ENCODE measurements at places on chromosomes 2 and 18.

GRCh38 chr2:77101796-77102452, 420.3 kb downstream of the LRRTM4 start:
- no peak for DNase-seq

DNA sequence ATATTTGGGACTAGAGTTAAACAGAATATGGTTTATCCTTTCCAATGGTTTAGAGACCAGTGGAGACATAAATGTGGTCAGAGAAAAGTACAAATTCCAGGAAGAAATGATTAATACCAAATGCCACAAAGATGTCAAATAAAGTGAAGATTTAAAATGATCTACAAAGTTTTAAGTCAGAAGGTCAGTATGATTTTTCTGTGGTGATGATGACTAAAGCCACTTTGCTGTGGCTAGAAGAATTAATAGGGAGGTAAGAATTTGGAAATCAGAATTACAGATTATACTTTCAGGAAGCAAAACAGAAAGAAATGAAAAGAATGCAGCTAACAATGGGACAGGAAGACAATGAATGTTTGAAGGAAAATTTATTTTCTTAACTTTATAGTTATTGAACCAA, 91.5 kb upstream of the CDH7 start:
- no peak for DNase-seq

- DNase-seq = no peak
These were observed 39.1 kb downstream of the CAPN13 start for GRCh38 chr2:30768036-30768686.

DNA sequence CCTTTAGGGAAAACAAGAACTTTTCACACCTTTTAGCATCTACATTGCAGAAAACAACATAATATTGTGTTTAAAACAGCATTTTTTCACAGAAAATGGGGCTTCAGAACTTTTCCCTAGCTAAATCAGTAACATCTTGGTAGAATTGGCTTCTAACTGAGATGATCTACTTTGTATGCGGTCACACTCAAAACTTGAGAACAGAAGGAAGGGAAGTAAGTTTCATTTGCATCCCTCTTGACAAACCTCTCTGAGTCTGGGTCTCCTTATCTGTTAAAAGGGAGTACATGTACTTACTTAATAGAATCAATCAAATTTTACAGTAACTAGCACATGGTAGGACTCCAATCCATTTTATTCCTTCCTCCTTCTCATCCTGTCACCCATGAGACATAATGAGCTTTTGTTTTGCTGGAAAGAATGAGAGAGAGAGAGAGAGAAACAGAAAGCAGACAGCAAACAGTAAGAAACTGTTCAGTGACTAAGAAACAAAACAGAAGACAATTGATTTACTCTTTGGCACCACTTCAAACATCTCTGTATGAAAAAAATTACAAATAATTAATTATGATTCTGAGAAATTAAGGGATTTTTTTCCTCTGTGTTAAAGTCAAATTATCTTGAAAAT, 387.3 kb downstream of the SATB2 start:
- no peak for DNase-seq

GRCh38 chr2:84866122-84866521, 14.8 kb downstream of the TRABD2A start:
- no peak for DNase-seq

- DNase-seq = no peak
These were observed 51.1 kb downstream of the AP1S3 start for GRCh38 chr2:223786236-223786635.

GRCh38 chr2:1869248-1869647, 124.9 kb upstream of the PXDN start:
- no peak for DNase-seq

GRCh38 chr2:234083572-234084348, 33.3 kb downstream of the SPP2 start:
- DNase-seq = no peak

GRCh38 chr2:163157411-163157810, 318.8 kb upstream of the KCNH7 start:
- DNase-seq = no peak

DNA sequence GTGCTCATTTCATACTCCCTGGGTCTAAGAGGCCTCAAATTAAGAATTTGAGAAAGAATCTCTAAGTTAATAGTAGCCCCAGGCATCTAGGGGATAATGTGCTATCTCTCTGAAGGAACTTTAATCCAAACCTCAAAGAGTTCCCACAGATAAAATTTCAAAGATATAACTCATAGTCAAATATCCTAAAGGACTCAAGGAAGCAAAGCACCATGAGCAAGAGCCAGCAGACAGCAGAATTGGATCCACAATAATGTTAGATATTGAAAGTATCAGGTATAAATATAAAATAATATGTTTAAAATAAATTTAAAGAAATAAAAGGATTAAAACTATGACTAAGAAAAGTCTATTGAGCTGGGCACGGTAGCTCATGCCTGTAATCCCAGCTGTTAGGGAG, 31.7 kb upstream of the SIX3 start:
- no peak for DNase-seq

GRCh38 chr2:4882421-4882820, 809.8 kb upstream of the SOX11 start:
- DNase-seq = no peak

GRCh38 chr2:139550873-139551272, 770.7 kb upstream of the NXPH2 start:
- no peak for DNase-seq

DNA sequence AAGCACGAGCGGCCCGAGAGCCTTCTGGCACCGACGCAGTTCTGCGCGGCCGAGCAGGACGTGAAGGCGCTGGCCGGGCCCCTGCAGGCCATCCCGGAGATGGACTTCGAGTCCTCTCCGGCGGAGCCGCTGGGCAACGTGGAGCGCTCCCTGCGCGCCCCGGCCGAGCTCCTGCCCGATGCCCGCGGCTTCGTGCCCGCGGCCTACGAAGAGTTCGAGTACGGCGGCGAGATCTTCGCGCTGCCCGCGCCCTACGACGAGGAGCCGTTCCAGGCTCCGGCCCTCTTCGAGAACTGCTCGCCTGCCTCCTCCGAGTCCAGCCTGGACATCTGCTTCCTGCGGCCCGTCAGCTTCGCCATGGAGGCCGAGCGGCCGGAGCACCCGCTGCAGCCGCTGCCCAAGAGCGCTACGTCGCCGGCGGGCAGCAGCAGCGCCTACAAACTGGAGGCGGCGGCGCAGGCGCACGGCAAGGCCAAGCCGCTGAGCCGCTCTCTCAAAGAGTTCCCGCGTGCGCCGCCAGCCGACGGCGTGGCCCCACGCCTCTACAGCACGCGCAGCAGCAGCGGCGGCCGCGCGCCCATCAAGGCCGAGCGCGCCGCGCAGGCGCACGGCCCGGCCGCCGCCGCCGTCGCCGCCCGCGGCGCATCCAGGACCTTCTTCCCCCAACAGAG, 70.4 kb downstream of the ARHGEF33 start:
- DNase-seq = no peak

DNA sequence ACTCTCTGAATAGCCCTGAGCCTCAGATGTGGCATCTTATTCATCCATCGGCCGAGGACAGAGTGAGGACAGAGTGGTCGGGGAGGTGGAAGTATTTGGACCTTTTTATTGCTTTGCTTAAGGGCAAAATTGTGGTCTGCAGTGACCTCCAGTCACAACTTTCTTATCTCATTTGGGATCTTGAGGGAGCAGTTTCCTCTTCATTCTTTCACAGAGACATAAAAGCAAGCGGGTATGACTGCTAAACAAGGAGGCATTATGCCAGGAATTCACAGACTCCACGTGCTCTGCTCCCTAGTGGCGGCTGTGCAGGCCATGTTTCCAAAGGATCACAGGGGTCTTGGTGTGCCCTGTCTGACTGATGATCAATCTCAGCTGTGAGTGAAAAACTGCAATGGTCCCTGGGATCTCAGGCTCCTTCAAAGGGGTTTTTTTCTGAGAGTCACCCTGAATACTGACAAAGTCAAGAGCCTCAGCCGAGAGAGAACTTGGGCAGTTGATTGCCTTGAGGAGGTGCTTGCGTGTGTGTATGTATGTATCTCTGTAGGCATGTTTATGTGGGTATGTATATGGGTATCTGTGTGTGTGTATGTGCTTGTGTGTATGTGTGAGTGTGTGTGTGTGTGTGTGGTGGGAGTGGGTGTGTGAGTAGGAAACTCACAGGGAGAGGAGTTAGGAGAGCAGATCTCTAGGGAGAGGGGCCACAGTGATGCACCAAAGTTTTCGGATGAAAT, 47.7 kb downstream of the RAPGEF4 start:
- no peak for DNase-seq

DNA sequence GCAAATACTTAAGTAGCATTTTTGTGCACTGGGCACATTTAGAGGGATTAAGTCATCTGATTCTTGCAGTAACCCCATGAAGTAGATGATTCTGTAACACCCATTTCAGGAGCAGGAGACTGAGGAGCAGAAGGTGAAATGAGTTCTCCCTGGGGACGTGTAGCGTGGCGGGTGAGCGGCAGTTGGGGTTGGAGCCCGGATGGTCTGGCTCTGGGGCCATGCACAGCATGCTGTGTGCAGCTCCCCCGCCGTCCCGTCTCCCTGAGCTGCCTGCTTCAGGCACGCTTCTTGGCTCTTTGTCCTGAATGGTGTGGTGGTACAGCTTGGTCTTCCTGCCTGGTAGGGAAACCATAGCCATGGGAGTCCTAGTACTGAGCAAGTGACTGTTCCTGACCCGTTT, 32.4 kb downstream of the INPP4A start:
- no peak for DNase-seq

DNA sequence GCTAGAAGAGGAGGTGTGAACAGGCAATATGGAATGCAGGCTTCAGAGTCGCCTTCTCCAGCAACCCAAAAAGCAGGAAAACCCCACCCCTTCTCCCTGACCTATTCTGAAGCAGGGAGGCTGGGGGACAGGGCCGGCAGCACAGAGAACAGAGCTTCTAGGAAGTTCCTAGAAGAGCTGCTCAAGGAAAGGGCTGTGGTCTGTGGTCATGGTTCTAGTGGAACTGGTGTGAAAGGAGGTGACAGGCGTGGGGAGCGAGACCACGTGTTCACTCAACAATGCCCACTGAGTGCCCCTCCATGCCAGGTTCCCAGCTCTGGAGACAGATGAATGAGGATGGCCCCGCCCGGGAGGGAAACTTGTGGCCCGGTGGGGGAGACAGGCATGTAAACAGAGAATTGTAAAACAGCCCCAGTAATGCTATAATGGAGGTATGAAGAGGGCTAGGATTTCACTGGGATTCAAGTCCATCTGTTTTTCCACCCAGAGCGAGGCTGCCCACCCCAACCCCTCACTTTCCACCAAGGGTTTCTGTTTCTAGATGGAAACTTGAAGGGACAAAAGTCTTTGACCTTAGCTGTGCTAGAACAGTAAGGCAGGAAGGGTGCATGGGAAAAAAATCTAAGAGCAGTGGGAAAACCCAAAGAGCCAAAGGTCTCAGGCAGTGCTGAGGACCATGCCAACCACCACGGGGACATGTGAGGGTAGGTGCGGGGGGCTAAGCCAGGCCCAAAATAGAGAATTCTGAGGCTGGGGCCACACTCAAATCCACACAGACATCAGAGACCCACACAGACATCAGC, 71.8 kb downstream of the TNS1 start:
- no peak for DNase-seq

- no peak for DNase-seq
These were observed 31.2 kb upstream of the MYCN start for GRCh38 chr2:15909157-15909556.

GRCh38 chr2:20281876-20282275, 56.9 kb upstream of the SDC1 start:
- DNase-seq = no peak

GRCh38 chr2:186724736-186725135, 30.9 kb downstream of the FAM171B start:
- DNase-seq = no peak

GRCh38 chr2:44975571-44976450, 33.4 kb downstream of the SIX2 start:
- no peak for DNase-seq

DNA sequence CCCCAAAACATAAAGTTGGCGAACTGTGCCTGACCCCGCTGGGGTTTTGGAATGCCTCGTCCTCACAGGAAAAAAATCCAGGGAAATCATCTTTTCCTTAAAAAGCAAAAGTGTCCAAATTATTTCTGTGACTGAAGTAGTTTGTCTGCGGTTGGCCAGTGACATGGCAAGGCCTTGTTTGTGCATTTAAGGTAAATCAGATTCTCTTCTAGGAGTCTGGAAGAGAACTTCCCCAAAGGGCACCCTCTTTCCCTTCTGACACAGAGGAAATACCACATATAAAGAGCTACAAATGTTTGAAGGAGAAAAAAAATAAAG, 737 bp upstream of the CYB5A start:
- no peak for DNase-seq

- no peak for DNase-seq
These were observed 116.2 kb downstream of the GATA6 start for GRCh38 chr18:22285361-22286140.

- no peak for DNase-seq
These were observed 323.4 kb upstream of the UBE2E3 start for GRCh38 chr2:180657054-180657453.

GRCh38 chr2:23118894-23119293, 266.1 kb upstream of the KLHL29 start:
- DNase-seq = no peak

DNA sequence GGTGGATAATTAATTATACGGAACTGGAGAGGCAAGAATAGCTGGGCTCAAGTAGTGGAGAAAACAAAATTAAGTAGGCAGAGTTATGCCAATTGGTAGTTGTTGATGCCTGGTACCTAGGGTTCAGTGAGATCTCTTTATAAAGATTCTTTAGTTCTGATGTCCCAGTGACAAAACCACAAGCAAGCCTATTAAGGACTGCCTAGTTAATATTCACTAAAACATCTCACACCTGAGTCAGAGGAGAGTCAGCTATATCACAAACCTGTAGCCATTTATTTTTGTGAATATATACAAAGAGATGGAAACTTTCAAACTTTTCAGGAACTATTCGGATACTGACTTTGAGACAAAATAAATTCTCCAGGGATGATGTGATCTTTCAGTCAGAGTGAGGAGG, 213.9 kb upstream of the CYP26B1 start:
- DNase-seq = no peak

GRCh38 chr18:48828194-48828545, 122.6 kb downstream of the SMAD7 start:
- no peak for DNase-seq
